ENCODE measurements at places on chromosomes 3 and 15. TPM values are rescaled to one million over a fixed set of nuclear protein-coding genes. Genes with fewer than 3 reads are reported as not detected.

GRCh38 chr3:77686560-77686959, 646.7 kb downstream of the ROBO2 start:
- no peak for DNase-seq

The LRRC49 gene
- 7.6 TPM for polyA plus RNA-seq

The AMOTL2 gene
- 50.7 TPM for polyA plus RNA-seq

DNA sequence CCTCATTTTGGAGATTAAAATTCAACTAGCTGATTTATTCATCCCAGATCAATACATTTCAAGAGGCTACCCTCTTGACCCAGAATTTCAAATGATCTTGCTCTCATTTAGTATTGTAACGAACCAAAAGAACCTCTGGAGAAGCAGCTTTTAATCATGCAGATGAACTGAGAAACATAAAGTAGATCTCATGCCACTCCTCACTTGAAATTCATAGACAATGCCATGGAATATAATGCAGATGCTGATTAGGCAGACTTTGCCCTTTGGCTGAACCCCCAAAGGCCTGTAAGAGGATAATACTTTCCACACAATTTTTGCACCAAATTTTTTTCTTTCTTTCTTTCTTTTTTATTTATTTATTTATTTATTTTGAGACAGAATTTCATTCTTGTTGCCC, 358.3 kb downstream of the NEK10 start:
- no peak for DNase-seq

- DNase-seq = peak; percentile 88
These were observed 107.1 kb downstream of the ATG7 start for GRCh38 chr3:11379238-11379823.

- no peak for DNase-seq
These were observed 4.3 kb downstream of the IRAK2 start for GRCh38 chr3:10169000-10169496.

DNA sequence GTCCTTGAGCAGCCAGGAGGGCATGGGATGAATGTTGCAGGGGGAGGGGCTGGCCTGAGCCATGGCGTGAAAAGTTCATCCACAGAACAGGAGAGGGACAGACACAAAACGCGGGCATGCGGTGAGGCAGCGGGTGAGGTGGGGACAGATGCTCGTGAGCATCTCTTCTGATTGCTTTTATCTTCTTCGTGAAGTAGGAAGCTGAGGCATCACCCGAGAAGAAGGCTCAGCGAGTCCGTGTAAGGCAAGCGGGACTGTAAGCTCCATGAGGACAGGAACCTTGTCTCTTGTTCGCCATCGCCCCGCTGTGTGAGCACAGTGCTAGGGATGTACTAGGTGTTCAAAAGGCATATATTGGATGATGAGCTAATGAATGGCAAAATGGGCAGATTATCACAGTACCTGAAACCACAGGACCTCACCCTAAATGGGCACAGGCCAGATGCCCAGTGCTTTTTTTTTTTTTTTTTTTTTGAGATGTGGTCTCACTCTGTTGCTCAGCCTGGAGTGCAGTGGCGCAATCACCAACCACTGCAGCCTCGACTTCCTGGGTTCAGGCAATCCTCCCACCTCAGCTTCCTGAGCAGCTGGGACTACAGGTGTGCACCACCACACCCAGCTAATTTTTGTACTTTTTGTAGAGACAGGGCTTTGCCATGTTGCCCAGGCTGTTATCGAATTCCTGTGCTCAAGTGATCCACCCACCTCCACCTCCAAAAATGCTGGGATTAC, 46.8 kb downstream of the CPN2 start:
- no peak for DNase-seq

DNA sequence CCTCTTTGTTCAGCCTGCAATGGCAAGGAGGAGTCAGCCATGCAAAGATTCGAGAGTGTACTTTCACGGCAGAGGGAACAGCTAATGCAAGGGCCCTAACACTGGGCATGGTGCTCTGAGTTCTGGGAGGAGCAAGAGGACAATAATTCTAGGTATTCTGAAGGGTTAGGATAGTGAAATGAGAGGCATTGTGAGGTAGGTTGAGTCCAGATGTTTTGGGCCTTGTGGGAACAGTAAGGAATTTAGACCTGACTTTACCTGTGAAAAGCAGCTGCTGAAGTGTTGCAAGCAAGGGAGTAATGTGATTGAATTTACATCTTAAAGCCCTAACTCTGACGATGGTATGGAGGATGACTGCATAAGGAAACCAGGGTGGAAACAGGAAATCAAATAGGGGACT, 211.6 kb downstream of the CNTN3 start:
- DNase-seq = no peak

The RPUSD3 gene
- 27.7 TPM for polyA plus RNA-seq

The LRRC58 gene
- 8.8 TPM for polyA plus RNA-seq

The PP2D1 gene
- polyA plus RNA-seq = 0.38 TPM

DNA sequence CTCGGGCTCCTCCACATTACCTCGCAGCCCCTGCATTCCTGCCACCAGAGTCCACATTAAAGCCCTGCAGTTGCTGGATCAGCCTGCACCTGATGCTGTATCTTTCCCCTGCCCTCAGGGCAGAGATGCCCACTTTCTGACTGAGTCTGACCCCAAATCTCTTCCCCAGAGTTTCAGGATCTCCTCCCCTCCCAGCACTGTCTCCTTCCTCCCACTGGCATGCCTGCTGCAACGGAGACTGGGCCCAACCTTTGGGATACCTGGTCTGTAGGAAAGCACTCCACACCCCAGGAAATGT, 20.6 kb upstream of the GP9 start:
- no peak for DNase-seq

DNA sequence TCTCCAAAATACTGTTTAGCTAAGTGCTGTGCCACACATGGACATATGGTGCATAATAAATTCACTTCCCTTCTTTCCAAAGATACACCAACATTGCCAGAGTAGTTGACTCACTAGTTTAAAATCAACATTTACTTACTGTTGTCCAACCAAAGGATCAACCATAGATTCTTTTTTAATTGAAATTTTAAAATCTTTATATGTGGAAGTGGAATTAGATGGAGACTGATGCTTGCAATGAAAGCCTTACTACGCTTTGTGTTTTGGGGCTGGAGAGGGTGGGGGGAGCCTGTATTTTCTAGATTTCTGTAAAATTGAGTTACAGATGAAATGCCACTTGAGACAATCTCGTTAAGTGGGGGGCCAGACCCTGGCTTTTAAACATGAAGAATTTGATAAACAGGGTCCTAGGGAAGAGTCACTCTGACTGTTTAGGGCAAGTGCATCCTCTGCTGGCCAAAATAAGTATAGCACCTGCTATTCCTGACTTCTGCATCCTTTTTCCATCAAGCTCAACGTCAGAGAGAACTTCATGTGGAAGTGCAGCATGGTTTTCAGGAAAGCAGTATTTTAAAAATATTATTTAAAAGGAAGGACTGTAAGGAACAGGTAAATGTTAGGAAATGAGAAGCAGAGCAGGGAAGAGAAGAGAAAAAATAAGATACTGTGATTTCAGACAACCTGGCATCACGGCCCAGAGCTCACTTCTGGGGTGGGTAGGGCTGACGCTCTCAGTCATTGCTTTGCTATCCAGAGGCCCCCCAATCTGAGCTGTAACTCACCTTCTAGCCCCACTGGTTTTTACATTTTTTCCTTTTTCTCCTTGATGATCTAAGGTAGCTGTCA, 76.7 kb downstream of the BOC start:
- DNase-seq = peak; percentile 86

The LYZL4 gene
- polyA plus RNA-seq = not detected

The NOX5 gene
- polyA plus RNA-seq = 0.17 TPM

The ADAMTS17 gene
- 4.1 TPM for polyA plus RNA-seq

The SEMA3G gene
- 13.2 TPM for polyA plus RNA-seq

DNA sequence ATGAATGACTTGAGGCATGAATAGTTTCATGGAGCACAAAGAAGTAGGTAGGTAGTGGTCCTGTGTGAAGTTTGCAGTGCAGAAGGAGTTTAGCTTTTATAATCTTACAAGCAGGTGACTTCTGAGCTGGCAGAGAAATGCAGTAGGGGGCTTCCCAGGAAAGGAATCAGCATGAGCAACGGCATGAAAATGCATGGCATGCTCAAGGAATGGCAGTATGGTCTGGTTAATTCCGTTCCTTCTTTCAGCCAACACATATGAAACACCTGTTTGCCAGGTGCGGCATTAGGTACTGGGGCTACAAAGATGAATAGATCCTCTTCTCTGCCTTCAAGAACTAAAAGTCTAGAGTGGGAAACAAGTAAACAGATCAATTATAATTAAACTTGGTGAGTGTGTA, 138.0 kb upstream of the BHLHE40 start:
- no peak for DNase-seq

The SCN11A gene
- 6.4 TPM for polyA plus RNA-seq

GRCh38 chr15:40511472-40512133, 40.8 kb downstream of the CHST14 start:
- peak; percentile 85 for DNase-seq

DNA sequence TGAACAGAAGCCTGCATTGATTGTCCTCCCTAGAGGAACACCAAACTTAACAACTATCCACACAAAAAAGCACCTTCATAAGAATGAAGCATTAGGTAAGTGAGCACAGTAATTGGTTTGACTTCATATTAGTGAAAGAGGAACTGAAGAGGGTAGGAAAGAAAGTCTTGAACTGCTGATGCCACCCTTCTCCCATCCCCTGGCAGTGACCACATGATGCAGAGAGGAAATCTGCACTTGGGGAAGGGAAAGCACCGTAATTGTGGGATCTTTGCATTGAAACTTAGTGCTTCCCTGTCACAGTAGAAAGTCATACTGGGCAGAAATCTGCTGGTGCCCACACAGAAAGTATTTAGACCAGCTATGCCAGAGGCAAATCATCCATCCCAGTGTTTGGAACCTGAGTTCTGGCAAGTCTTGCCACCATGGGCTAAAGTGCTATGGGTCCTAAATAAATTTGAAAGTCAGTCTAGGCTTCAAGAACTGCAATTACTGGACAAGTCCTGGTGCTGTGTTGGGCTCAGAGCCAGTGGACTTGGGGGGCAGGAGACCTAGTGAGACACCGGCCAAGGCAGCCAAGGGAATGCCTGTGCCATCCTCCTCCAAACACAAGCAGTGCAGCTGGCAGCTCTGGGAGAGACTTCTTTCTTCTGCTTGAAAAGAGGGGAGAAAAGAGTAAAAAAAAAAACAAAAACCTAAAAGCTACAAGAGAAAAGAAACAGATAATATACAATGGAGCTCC, 63.6 kb downstream of the SLC15A2 start:
- peak; percentile 22 for DNase-seq

- no peak for DNase-seq
These were observed 40.5 kb downstream of the ZNF609 start for GRCh38 chr15:64500695-64501395.

- no peak for DNase-seq
These were observed 112.2 kb upstream of the FAN1 start for GRCh38 chr15:30791239-30792175.

DNA sequence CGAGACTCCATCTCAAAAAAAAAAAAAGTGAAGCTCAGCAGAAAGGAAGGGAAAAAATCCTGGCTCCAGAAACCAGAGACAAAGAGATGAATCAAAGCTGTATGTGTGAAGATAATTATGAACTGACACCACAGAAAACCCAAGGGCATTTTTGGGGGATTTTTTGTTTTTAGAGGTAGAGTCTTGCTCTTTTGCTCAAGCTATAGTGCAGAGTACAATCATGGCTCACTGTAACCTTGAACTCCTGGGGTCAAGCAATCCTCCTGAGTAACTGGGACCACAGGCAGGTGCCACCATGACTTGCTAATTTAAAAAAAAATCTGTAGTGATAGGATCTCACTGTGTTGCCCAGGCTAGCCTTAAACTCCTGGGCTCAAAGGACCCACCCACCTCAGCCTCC, 22.8 kb downstream of the HCLS1 start:
- no peak for DNase-seq

DNA sequence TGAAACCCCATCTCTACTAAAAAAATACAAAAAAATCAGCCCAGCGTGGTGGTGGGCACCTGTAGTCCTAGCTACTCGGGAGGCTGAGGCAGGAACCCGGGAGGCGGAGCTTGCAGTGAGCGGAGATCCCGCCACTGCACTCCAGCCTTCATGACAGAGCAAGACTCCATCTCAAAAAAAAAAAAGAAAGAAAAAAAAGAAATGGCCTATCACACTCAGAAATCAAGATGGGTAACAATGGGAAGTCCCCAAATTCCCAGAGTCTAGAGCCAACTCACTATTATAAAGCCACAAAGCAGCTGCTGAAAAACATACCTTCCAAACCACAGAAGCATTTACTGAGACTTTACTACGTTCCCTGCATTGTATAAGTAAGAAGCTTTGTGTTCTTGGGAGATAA, 7.5 kb downstream of the HDGFL3 start:
- DNase-seq = no peak

GRCh38 chr15:56076640-56077039, 83.2 kb upstream of the NEDD4 start:
- DNase-seq = no peak

The C15orf62 gene
- polyA plus RNA-seq = 1.3 TPM

The GOLGA6C gene
- not detected for polyA plus RNA-seq

- DNase-seq = no peak
These were observed 193.3 kb downstream of the ZBTB20 start for GRCh38 chr3:114953800-114954199.

- DNase-seq = no peak
These were observed 11.2 kb upstream of the RNU6-1 start for GRCh38 chr15:67850994-67851571.

GRCh38 chr3:189673535-189673934, 42.3 kb downstream of the TP63 start:
- no peak for DNase-seq

DNA sequence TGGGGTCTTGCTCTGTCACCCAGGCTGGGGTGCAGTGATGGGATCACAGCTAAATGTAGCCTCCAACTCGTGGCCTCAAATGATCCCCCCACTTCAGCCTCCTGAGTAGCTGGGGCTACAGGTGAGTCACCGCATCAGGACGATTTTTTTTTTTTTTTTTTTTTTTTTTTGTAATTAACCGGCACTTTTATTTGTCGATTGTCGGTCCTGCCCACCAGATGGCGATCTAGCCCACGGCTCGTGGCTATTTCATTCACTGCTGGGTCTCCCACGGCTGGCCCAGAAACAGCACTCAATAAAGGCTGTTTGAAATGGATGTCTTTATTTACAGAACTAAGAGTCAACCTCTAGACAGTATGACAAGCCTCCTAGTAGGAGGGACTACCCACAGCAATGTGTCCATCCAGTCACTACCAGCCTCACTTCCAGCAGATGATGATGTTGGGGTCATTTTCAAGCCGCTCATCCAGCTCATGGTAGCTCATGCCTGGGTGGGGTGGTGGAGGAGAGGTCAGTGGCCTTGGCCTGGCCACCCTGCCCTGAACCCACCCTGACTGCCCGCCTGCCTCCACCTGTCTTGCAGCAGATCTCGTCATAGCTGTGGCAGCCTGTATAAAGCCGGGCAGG, 1.8 kb upstream of the ZMYND10 start:
- DNase-seq = peak; percentile 81

- DNase-seq = peak; percentile 64
These were observed 15.1 kb downstream of the CCDC33 start for GRCh38 chr15:74251131-74251811.

The USP13 gene
- 47.5 TPM for polyA plus RNA-seq

- no peak for DNase-seq
These were observed 35.8 kb upstream of the BSN start for GRCh38 chr3:49518441-49518840.

The KLHL6 gene
- 1.6 TPM for polyA plus RNA-seq

GRCh38 chr3:95097493-95097892, 1034.6 kb downstream of the NSUN3 start:
- no peak for DNase-seq

- DNase-seq = peak; percentile 47
These were observed 63.6 kb downstream of the RYR3 start for GRCh38 chr15:33374226-33374914.
